ENCODE measurements at places on chromosomes 1 and 21.

DNA sequence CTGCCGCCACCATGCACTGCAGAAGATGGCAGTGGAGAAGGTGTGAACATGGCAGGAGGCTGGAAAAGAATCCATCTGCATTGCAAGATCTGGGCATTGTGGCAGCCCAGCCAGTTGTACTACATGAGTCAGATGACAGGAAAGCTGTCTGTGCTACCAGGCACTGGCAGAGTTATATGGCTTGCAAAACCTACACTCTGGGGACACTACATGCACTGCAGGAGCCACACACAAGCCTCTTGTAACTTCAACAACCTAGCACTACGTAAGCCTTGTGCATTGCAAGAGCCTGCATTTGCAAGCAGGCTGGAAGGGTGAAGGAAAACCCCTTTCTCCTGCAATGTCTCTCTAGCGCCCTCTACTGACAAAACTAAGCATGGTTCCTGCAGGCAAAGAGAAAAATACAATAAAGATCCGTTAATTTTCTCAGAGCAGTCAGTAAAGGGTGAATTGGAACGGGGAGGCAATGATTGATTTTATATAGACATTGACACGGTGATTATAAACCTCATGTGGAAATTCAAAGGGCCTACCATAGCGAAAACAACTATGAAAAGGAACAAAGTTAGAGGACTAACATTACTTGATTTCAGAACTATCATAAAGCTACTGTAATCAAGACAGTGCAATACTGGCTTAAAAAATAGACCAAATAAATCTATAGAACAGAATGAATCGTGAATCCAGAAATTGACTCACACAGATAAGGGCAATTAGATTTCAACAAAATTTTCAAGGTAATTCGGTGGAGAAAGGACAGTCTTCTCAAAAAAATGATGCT is 26.2 kb upstream of the DYNLT5 start:
- DNase-seq, result no peak

- no peak for DNase-seq
Observed at GRCh38 chr21:26136671-26137070, 33.9 kb downstream of the APP start.

GRCh38 chr1:72066431-72066830 is 215.9 kb downstream of the NEGR1 start:
- no peak for DNase-seq

DNA sequence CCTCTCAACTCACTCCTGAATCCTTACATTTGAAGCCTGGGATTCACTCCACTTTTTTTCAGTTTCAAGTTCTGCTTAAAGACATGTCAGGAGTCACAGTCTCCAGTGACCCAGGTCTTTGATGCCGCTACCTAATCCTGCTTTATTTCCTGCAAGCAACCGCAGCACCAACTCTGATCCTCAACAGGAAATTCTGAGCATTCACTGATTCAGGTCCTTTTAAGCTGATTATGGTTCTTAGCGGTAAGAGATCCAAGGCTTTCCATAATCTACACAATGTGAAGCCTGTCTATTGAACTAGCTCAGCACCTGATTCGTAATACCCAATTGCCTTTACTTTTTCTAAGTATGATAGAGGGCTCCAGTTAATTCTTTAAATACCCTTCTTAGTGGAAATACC is 43.7 kb upstream of the PIGC start:
- no peak for DNase-seq

DNA sequence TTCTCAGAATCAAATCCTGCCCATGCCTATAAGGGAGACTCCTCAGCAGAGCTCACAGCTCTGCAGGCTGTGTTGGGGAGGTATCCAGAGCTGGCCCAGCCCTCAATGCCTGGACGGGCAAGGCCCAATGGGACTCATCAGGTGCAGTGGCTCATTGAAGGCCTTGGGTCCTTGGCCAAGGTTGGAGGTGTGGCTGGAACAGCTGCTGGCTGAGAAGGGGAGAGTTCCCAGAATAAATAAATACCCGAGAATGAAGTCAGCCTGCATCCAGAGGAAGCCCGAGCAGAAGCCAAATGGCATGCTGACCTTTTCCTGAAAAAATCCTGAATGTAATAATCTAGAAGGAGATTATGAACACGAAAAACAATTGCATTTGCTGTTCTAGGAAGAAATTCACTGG is 25.2 kb upstream of the IKBKE start:
- DNase-seq, result no peak

All from type B pancreatic cell (in vitro differentiated cells).